ENCODE measurements at places on chromosomes 2 and 18.

DNA sequence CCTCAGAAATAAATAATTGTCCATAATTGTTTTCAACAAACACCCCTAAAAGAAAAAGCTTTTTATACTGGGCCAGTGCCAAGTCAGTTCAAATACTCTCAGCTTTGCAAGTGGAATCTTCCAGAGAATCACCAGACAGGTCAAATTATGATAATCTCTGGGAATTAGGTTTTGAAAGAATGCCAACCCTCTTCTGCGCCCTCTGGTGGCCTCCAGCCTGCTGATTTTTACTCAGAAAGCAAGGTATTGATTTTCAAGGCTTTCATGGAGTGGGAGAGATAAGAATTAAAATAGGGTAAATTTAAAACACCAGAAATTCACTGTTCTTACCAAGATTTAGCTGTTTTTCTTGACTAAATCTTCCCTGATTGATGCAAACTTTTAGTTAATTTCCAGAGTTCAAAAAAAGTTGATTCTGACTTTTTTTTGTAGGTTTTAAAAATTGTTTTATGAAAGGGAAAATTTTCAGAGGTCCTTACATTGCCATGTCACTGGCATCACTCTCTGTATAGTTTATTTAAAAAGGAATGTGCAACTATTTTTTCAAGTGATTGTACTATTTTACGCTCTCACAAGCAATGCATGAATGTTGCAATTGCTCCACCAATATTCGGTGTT is 282.9 kb upstream of the TNP1 start:
- peak; percentile 49 for DNase-seq

DNA sequence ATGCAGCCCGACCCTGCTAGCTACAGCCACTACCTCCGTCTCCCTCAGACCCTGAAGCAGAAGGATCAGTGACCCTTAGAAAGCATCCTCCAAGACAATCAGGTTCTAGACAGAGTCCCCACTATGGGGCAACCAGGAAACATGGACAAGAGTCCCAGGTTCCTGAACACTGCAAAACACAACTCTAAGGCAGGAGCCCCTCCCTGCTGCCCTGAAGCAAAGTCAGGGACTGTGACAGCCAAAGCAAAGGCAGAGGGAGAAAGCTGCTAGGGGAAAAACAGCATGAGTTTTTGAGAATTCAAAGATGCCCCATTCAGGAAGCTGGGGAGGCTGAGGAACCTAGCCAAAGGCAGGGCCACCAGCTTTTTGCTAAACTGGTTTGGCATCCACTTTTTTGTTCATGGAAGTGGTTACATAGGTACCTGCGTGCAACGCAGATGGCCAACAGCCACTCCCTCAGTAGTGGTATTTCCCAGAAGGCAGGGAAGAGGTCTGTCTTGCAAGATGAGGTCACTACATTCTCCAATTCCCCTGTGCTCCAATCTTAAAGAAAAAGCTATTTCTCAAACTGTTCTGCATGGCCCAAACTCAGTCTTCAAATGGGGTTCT is 33.2 kb downstream of the MYO5B start:
- no peak for DNase-seq

DNA sequence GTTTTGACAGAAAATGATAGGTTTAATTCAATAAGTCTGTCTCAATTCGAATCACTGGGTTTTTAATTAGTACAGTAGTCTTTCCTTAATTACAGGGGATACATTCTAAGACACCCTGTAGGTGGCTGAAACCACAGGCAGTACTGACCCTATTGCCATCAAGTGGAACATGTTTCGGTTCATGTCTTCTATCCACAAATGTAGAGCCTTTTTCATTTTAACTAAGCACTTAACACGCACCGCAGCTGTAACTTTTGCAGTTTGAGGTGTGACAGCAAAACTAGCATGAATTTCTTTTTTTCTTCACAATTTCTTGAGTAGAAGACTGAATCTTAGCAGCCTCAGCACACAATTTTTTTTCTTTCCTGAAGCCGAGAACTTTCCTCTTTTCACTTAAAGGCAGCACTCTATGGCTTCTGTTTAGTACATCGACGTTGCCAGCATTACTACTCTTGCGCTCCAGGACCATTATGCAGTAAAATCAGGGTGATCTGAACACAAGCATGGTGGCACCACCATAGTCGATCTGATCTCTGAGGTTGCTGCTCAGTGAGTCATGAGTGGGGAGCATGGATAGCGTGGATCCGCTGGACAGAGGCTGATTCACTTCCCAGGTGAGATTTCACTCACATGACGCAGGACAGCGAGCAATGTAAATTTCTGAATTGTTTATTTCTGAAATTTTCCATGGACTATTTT is 805.1 kb downstream of the RNF144A start:
- DNase-seq, result no peak

GRCh38 chr2:25421289-25421688 is 79.6 kb upstream of the DNMT3A start:
- DNase-seq, result no peak

- DNase-seq, result no peak
Measured at GRCh38 chr2:132754867-132755472, 85.0 kb upstream of the LYPD1 start.

- DNase-seq, result no peak
Measured at GRCh38 chr2:78681386-78681785, 344.1 kb upstream of the REG3G start.

DNA sequence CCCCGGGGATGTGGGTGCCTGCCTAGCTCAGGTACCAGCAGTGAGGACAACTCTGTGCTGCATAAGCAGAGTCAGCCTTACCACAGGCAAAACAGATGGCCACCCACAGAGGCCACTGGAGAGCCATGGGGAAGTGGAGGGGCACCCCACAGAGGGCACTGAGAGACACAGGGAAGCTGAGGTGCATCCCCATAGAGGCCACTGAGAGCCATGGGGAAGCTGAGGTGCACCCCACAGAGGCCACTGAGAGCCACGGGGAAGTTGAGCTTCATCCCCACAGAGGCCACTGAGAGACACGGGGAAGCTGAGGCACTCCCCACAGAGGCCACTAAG is 134.1 kb upstream of the EPAS1 start:
- DNase-seq, result no peak

DNA sequence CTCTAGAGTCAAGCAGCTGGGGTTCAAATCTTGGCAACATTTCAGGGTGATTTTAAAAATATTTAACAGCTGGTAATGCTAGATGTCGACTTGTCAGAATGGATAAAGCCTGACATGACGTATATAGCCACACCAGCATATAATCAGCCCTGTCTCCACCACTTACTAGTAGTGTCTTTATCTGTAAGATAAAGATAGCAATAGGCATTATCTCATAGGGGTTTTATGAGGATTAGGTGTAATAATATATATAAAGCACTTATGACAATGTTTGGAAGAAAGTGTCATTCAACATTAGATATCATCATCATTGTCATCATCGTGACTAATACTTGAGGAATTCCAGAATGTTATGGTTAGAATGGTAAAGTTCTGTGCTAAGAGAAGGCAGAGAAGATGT is 369.0 kb upstream of the CWC22 start:
- DNase-seq, result no peak

GRCh38 chr18:50659091-50660003 is 99.5 kb downstream of the MAPK4 start:
- no peak for DNase-seq

GRCh38 chr18:14074187-14074586 is 58.0 kb downstream of the ZNF519 start:
- DNase-seq, result no peak

- no peak for DNase-seq
Measured at GRCh38 chr2:225399504-225399903, at the start of gene NYAP2. Gene NYAP2 (plus strand): TSS chr2:225399710. CDS start chr2:225408881, 9,171 bp downstream.

DNA sequence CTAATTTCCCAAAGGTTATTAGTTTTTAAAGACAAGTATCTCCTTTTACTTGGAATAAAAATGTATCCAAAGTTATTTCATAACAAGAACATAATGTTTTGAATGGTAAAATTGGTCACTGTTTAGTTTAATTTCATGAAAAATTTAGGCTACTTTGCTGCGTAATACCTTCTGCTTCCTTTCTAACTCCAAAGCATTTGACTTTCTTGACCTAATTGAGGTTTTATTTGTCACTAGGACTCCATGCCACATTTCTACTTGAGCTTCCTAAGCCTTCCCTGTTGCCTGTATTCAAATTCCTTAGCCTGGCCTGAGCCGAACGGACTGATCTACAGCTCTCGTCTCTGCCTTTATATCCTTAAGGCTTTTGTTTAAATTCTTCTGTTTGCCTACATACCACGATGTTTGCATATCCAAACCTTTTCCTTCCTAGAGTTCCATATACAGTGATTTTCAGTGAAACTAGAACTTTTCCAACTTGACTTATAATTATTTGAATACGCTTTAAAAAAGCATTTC is 25.1 kb downstream of the ARMC9 start:
- no peak for DNase-seq

DNA sequence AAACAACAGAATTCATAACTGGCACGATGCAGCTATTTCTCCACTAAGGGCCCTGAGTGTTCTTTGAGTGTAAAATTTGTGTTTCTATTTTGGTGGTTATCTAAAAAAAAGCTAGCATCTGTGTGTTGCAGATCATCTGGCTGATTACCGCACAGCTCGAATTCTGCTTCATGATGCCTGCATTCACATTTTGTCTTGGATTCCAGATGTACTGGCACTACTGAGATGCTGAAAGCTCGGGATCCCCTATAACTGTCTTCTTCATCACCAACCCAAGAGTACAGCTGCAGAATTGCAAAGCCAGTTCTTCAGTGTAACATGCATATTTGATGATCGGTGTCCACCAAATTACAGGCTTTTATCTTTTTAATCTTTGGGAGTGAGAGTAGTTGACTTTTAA is 51.6 kb upstream of the ZNF532 start:
- DNase-seq, result no peak

- peak; percentile 78 for DNase-seq
Measured at GRCh38 chr2:217756375-217757107, 246.3 kb downstream of the TNS1 start.

DNA sequence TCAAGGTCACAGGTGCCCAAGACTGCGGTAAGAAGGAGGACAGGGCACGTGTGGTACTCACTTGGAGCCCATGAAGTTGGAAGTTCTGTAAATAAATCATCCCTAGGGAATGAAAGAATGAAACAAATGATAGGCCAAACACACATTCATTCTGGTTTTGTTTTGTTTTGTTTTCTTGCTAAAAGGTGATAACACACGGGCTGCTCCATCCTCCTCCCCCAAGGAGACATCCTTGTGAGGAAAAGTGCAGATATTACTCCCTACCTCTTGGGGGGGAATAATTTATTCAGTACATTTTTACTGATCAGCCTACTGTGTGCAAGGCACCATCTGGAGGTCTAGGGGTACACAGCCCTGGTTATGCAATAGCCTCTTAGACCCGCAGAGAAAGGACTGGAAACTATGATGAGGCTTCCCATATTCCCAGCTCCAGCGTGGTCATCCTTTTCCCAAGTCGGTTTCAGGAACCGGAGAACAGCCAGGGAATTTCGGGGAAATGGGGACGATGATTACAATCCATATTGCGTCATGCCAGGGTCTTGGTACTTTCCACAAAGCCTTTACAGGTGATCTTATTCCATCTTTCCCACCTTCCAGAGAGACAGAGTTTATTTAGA is 6.3 kb downstream of the RAX start:
- no peak for DNase-seq

Measured in activated CD8-positive, alpha-beta T cell treated with anti-CD3 and anti-CD28 coated beads, Interleukin-2, amount 10 ng/mL, durations not matched to agents 7 days and 5 days (primary cell).